ENCODE measurements at places on chromosomes 13 and 19.

DNA sequence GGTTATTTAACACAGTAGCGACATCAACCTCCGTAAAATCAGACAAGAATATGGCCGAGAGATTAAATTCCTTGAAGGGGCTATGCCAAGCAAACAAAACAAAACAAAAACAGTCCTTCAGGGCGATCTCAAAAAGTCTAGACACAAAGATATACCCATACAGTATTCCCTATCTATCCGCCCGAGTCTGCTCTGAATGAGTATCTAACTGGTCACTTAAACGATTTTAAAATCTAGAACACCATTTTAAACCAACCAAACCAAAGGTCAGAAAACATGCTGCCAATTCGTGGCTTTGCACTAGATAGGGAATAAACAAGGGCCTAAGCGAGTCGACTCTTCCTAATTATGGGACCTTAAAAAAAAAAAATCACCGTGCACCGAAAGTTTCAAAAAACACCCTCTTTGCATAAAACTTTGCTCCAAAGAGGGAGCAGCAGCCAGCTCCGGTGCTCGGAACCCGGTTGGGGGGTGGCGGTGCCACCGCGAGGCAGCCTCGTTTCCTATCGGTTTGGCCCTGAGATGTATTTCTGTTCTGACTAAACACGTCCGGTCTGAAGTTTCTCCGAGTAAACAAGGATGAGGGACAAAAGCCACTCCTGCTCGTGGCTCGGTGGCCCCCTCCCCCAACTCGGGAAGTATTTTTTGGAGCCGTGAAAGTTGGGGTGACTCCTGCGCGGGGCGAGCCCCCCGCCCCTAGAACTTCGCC, 1.8 kb downstream of the HMGB1 start:
- peak; percentile 73 for DNase-seq

- DNase-seq = no peak
These were observed 2.9 kb upstream of the CHAMP1 start for GRCh38 chr13:114311387-114311786.

GRCh38 chr19:17888260-17888659, 16.5 kb downstream of the SLC5A5 start:
- DNase-seq = no peak

- no peak for DNase-seq
These were observed 35.3 kb downstream of the DACH1 start for GRCh38 chr13:71831716-71832115.

DNA sequence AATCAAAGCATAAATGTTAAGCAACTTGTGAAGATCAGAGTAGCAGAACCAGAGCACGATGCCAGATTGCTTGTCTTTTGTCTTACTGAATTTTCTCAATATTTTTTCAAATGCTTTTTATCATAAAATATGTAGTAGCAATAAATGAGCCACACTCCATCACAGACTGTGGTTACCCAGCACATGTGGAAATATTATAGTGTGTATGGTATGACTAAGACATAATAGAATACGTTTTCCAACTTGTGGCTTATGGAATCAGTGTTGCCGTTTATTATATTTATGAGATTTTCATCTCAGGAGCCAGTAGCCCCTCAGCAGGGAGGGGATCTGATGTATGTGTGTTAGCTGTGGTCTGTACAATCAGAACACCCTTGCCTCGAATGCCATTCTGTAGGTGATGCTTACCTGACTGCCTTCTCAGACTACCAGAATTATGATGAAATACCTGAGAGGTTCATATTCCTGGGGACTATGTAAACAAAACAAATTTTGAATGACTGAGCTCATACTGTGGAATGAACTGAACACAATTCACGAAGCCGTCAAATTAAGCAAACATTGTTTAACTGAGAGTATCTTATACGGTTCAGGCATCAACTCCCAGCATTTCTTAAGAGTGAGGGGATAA, 1.9 kb downstream of the SCEL start:
- no peak for DNase-seq

GRCh38 chr19:50661023-50661422, 11.8 kb downstream of the C19orf81 start:
- no peak for DNase-seq

GRCh38 chr19:12783849-12784393, 7.4 kb upstream of the JUNB start:
- DNase-seq = peak; percentile 50

- peak; percentile 78 for DNase-seq
These were observed 1.1 kb upstream of the ZNF763 start for GRCh38 chr19:11963566-11964355.

- no peak for DNase-seq
These were observed 194.7 kb downstream of the LMO7 start for GRCh38 chr13:75830842-75831241.

DNA sequence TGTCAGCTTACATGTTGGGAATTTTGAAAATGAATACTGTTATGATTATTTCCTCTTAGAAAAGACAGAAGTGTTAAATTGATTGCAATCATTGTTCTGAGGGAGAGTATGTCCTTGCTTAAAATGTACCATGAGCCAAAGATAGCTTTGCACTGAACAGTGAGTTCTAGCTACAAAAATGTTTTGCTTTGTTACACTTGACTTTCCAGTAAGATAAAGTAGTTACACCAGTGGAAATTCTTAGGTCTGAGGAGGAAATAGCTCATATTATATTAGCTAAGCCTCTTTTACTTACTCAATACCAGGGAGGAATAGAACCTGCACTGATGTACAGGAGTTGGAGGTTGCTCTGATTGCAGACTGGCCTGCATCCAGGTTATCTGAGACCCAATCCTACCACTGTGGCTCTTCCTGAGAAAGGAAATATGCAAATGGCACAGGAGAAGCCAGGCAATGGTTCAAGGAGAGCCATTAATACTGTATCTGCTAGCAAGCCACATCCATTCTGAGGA, 53.0 kb upstream of the FBXL3 start:
- DNase-seq = no peak

- no peak for DNase-seq
These were observed 5.3 kb downstream of the CARM1 start for GRCh38 chr19:10876459-10877240.

GRCh38 chr13:109760402-109760801, 26.0 kb downstream of the IRS2 start:
- no peak for DNase-seq

GRCh38 chr19:55090564-55090963, 14.9 kb downstream of the EPS8L1 start:
- no peak for DNase-seq

DNA sequence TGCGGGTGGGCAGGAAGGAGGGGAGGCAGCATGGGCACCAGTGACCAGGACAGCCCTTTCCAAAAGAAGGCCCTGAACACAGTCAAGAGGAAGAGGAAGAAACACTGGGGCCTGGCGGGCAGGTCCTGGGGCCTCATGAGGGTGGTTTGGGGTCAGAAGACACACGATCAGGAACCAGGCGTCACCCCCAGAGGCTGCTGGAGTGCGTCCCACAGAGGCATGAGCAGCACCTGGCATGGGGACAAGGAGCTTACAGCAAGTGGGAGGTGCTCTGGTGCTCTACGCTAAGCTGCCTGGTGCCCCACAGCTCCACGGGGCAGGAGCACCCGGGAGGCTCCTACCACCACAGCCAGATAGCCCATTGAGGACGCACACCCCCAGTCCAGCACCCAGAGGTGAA, 20.0 kb downstream of the ELL start:
- no peak for DNase-seq

- DNase-seq = no peak
These were observed 130.9 kb upstream of the SPACA7 start for GRCh38 chr13:112245179-112245724.

DNA sequence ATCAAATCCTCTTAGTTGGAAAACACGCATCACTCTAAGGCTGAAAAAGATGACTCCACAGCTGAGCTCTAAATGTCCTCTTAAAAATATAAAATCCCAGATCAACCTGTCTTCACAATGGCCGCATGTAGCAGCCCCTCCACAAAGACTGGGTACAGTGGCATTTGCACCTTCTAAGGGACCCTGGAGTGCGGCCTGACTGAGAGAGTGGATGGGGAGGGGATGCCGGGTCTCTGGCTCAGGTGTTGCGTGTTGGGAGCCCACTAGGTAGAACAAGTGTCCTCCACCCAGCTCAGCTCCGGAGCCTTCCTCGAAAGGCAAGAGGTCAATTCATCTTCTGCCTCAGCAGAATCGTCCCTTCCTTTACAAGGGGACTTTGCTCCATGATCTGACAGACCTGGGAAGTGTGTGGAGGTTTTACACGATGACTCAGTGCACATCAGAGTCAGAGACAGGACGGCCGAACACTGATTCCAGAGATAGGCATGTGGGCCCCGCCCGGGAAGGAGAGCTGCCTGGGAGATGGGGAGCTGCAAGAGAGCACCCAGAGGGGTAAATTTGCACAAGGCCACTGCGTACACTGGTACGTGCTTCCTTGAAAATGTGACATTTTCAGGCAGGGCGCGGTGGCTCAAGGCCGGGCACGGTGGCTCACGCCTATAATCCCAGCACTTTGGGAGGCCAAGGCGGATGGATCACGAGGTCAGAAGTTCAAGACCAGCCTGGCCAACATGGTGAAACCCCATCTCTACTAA, 23.5 kb upstream of the SLC15A1 start:
- no peak for DNase-seq

- no peak for DNase-seq
These were observed 5.9 kb upstream of the ARGLU1 start for GRCh38 chr13:106573868-106574267.

- DNase-seq = no peak
These were observed 9.5 kb upstream of the TMEM86B start for GRCh38 chr19:55238030-55238429.

DNA sequence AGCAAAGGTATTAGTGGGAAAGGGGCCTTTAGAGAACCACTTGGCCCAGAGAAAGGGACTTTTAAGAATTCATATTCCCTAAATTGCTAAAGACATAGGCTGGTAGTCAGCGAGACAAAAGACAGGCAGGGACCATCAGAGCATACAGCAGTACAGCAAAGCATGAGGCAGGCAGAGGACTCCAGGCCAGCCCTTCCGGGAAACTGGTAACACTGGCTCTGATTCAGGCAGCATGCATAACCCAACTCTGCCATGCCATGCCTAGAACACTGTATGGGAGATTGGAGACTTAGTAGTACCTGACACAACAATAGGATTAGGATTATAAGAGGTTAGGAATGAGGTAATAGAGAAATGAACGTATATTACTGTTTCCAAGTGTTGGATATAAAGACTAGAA, 34.9 kb downstream of the CAB39L start:
- no peak for DNase-seq

- peak; percentile 8 for DNase-seq
These were observed 172.7 kb downstream of the SPRY2 start for GRCh38 chr13:80168089-80168850.

DNA sequence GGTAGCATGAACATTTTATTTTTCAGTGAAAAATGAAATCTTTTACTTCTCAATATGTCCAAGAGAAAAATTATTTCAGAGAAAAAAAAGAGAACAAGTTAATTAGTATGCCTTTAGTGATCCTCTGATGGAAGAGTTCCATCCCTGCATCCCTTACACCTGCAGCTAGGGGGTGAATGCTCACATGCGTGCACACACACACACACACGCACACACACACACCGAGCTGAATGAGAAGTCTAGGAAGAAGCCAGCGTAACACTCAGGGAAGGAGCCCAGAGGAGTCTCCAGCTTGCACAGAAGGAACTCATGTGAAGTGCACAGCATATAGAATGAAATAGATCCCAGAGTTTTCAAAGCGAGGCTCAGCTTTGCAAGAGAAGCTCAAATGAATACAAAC, 510.5 kb downstream of the IRS2 start:
- no peak for DNase-seq

- no peak for DNase-seq
These were observed 848 bp upstream of the CEBPA start for GRCh38 chr19:33302974-33303790.

- no peak for DNase-seq
These were observed at the start of gene MAB21L1 for GRCh38 chr13:35475960-35476943. MAB21L1 (minus strand) TSS chr13:35476689; CDS start chr13:35476138, 551 bp downstream.

DNA sequence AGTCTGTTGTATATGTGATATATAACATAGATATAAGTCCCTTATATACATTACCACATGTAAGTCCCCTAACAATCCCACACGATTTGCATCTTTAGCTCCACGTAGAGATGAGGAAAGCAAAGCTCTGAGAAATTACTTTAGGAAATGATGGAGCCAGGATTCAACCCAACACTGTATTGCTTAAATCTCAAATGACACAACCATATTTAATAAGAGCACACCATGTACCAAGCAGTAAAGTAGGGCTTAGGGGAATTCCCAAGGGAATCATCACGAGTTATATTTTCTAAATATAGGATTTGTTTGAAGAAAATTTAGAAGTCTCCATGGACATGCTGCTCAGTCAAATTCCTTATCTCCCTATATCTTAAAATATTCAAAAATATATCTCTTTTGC, 61.3 kb upstream of the POMP start:
- no peak for DNase-seq

DNA sequence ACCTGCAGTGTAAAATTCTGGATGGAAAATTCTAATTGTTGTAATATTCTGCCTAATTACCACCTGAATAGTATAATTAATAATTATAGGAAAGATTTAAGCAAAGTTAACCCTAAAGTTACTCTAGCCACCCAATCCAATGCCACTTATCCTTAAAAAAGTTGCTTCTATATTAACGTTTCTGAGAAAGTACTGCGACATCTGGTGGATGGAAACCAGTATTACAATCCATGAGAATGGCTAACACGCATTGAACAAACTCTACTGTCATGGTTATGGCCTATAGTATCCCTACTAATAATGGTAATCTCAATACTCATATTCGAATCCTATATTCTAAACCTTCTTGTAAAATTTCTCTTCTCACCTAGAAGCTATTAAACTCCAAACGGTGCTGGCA, 1551.8 kb downstream of the SLITRK1 start:
- no peak for DNase-seq
